ENCODE measurements at places on chromosomes 13 and 19.
A peak's percentile ranks its signal among the peaks of the same experiment; 100 is the strongest.

GRCh38 chr19:2223391-2223790, 12.7 kb downstream of the PLEKHJ1 start:
- no peak for DNase-seq

- peak; percentile 83 for DNase-seq
Measured at GRCh38 chr19:19538061-19538784, at the start of gene CILP2. TSS of gene CILP2 (plus strand) at chr19:19538265. CDS start at chr19:19538350, 85 bp downstream.

DNA sequence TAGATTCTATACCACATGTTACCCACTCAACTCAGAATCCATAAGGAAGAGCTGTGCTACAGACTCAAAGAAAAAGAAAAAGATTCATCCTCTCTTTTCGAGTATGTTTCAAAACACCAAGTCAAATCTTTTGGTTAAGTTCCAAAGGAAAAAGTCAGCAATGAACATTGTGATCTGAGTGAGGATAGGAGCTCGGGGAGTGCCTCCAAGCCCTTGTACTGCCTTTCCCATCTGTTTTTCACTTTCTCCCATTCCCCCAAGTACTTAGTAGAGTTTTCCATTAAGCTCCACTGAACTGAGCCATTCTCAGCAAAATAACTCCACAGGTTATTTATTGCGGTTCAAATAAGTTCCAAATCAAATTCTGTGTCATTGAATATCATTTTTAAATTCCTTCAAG, 47.7 kb upstream of the MAB21L1 start:
- DNase-seq = no peak

DNA sequence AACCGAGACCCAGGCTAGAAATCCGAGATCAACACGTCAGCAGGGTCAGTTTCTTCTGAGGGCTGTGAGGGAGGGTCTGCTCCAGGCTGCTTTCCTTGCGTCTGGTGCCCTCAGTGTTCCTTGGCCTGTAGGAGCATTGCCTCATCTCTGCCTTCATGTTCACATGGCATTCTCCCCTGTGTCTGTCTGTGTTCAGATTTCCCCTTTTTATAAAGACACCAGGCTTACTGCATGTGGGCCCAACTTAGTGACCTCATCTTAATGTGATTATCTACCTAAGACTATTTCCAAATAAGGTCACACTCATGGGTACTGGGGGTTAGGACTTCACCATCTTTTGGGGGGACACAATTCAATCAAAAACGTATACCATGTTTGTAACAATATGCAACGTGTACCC, 57.2 kb upstream of the C1QTNF9 start:
- no peak for DNase-seq

DNA sequence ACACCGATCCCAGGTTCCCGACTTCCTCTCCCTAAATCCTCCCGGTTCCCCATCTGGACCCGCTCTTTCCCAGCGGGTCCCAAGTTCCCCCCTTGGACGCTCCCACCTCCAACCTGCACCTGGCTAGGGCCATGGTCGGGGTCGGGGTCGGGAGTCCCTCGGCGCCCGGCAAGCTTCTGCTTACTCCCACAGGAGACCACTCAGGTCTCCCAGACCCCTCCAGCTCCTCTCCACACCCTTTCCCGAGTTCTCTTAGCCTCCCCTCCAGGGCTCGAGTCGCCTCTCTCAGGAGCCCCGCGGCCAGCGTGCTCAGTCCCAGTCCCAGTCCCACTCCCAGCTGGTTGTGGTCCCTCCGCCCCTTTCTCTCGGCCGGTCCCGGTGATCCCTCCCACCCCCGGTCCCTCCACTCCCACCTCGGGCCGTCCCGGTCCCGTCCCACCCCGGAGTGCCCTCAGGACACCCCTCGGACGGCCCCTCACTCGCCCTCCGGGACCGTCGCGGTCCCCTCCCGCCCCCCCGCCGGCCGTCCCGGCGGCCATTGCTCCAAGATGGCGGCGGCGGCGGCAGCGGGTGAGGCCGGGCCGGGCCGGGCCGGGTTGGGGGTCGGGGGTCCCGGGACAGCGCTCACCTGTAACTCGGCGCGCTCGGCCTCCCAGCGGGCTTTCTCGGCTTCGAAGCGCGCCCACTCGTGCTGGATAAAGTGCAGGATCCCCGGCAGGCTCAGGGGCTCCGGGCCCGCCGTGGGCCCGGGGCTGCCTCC, at the start of gene FKRP:
Gene FKRP (plus strand): TSS at position 537 of the 760 bp plus-strand sequence. CDS start 9,394 bp downstream, outside the sequence.
- no peak for DNase-seq

- no peak for DNase-seq
Measured at GRCh38 chr13:102586615-102587014, 10.2 kb upstream of the TPP2 start.

DNA sequence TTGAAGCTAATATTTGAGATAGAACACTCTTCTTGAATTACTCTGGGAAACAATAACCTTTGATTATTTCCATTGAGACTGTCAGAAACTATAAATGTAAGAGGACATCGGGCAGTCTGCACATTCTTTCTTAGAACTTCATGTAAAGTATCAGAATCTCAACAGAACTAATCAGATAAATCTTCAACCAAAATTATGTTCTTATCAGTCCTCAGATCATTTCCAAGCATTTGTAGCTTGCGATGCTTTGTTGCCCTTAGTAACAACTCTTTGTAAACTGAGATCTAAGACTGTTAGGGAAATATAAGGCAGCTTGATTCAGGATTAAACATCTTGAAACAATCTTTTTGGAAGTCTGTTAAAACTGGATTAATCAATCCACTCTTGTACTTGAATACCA, 70.3 kb downstream of the FNDC3A start:
- no peak for DNase-seq

- DNase-seq = no peak
Measured at GRCh38 chr19:7236153-7236552, 58.1 kb downstream of the INSR start.

DNA sequence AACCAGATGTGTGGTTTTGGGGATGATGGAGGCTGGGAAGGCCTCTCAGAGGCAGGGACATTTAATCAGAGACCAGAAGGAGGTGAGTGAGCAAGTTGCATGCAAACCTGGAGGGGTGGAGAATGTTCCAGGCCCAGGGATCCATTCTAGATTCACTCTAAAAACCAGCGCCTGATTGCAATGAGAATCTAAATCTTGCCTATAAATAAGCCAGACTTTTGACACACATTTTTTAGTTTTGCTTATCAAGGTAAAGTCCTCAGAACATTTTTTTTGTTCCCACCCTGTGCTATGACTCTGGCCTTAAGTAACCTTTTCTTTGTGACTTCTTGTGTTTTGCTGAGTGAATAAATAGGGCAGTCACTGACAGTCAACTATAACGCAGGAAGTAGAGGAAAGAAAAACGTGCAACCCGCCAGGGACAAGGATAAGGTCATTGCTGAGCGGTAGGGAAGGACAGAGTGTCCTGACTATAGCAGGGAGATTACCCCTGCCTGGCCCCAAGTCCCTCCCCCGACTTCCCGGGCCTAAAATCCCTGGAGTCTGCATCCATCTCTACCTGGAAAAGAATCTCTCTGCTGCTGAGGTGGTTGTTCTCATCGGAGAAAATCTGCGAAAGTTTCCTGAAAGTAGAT, 14.4 kb downstream of the RGL3 start:
- DNase-seq = no peak

DNA sequence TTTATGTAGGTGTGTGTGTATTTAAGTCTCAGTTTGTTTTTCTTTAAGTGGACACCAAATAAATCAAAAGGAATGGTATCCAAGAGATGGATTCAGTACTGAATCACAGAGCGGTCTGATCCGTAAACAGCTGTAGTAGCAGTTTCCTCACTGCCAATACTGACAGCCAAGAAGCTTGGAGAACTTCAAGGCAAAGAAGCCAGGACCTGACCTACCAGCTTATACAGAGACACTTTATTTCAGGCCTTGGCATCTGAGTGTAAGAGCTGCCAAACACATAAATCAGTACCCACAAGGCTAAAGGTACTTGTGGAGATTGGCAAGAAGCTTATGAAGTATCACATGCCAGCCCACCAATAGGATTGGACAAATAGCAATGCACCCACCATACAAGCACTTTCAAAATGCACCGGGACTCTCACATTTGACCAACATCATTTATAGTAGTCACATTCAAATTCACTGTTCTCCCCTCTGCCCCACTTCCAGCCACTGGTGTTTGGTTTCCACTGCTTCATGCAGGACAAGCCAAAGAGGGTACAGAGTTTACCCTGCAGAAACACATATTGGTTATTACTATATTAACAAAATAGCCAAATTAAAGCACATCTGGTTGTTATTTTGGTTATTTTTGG, 357.9 kb downstream of the KLF12 start:
- DNase-seq = no peak

GRCh38 chr13:112473818-112474217, 97.7 kb downstream of the SPACA7 start:
- DNase-seq = no peak

DNA sequence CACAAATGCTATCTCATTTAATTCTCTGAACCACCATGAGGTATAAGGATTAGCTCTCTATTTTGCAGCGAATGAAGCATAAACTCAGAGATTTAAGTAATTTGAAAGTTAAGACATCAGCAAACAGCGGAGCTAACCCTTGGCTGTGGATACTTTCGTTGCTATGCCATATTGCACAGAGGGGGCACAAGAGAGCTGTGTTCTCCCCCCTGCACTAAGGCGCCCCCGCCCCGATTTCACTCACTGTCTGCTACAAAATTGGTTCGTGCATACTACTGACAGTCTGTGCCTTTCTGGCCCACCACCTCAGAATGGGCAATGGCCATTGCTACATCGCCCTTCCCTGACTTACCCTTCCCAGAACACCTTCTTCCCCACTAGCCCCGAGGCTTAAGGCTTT, 105.7 kb upstream of the OBI1 start:
- DNase-seq = no peak

DNA sequence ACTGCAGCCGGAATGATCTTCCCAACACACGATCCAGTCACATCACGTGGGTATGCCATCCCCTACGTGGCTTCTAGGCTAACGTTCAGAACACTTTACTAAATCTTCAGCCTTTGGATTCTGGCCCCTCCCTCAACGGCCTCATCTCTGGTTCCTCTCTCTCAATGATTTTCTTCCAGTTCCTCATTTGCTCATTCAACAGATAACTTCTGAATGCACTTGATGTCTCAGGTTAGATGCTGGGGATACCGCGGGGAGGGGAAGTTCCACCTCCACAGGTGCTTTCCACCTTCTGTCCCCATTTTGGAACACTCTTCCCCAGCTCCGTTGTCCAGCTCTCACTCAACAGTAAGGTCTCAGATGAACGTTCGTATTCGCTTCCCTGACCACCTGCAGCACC, 66.1 kb downstream of the ATP7B start:
- no peak for DNase-seq

- DNase-seq = no peak
Measured at GRCh38 chr13:96684469-96684868, 309.8 kb downstream of the OXGR1 start.

DNA sequence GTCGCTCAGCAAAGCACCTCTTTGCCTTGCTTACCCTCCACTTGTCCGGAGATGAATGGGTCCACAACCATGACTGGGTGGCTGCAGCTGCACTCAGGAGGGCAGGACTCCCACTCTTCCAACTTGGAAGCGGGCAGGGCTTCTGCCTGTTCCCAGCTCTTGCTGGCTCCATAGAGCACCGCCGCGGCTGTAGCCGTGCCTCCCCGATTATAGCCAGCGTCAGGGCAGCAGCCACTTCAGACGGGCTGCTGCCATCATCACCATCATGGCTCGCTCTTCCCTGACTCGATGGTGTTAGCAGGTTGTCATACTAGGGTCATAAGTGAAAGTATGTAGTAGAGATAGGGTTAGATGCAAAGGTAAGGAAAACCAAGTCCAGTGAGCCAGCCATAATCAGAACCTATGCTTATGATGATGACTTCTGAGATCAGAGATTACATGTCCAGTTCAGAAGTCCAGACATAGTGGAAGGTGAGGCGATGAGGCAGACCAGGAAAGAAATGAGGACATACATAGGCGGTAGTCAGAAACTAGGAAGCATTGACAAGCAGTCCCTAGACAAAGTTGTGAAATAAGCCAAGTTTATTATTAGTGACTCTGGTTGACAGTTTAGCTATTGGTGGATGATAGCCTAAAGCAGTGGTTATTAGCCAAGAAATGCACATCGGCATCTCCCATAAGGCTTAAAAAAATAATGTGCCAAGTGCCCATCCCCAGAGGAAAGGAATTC, 4.4 kb upstream of the INTS6 start:
- no peak for DNase-seq

DNA sequence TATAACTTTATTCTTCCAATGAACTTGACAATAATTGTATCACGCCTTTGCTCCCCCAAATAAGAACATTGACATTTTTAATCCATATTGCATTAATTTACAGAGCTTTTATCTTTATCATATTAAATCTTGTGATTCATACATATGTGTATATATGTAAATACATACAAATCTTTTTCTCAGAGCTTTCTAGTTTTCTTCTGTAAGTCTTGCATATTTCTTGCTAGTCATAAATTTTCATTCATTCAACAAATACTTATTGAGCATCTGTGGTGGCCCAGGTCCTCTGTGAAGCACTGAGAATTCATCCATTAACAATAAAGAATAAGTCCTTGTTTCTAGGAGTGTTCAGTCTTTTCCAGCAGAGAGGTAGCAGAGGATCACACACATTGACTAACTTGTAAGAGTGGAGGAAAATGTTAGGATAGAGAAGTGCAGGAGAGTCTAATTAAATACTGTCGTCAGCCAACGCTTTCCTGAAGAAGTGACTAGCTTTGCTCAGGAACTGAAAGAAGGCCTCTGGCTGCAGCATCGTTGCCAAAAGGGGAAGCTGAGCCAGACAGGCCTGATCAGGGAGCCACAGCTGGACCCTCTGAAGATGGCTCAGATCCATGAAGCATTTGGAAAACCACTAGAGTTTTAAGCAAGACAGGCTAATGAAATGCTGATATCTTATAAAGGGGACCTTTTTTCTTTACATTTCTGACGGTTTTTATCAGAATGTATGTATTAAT, 38.6 kb upstream of the LAMP1 start:
- DNase-seq = no peak

DNA sequence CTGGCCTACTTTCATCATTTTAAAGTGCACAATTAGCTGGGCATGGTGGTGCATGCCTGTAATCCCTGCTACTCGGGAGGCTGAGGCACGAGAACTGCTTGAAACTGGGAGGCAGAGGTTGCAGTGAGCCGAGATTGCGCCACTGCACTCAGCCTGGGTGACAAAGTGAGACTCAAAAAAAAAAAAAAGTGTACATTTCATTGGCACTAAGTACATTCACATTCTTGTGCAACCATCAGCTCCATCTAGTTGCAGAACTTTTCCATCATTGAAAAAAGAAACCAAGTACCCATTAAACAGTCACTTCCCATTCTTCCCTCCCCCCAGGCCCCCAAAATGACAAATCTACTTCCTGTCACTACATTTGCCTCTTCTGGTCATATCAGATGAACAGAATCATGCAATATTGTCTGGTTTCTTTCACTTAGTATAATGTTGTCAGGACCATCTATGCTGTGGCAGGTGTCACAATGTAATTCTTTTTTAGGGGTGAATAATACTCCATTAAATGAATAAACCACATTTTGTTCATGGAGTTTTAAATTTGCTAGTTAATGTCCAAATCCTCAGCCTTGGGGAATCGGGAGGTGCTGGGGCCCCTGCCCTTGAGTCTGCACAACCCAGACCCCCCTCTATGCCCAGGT, 7.4 kb upstream of the SIGLEC11 start:
- no peak for DNase-seq

GRCh38 chr19:2345794-2346663, 14.0 kb upstream of the TMPRSS9 start:
- DNase-seq = no peak

GRCh38 chr19:28170066-28170465, 1042.9 kb downstream of the UQCRFS1 start:
- DNase-seq = no peak

- no peak for DNase-seq
Measured at GRCh38 chr19:3985643-3986259, 488 bp upstream of the EEF2 start.

- DNase-seq = peak; percentile 53
Measured at GRCh38 chr13:112648966-112649690, 40.7 kb upstream of the ATP11A start.

GRCh38 chr19:47741544-47742140, 3.7 kb upstream of the NOP53 start:
- DNase-seq = no peak
